ENCODE measurements at places on chromosomes 11 and 22.
A peak's percentile ranks its signal among the peaks of the same experiment; 100 is the strongest.

- DNase-seq, result peak; percentile 90
These were observed 2.1 kb downstream of the KMT2A start for GRCh38 chr11:118438314-118438931.

DNA sequence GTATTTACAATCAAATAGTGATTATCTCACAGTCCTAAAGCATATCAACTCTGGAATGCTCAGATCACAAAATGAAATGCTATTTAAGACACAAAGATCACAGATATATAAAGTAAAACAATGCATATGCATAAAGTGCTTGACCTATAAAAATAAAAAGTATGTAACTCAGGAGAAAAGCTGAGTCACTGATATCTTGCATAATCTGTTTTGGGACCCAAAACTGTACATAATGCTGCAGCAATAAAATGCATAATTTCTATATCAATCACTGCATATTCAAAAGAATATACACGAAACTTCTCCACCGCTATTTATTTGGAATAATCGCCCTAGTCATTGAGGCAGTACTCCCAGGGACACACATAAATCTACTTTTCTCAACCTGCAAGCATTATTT is 34.9 kb upstream of the GRIA4 start:
- DNase-seq, result no peak

DNA sequence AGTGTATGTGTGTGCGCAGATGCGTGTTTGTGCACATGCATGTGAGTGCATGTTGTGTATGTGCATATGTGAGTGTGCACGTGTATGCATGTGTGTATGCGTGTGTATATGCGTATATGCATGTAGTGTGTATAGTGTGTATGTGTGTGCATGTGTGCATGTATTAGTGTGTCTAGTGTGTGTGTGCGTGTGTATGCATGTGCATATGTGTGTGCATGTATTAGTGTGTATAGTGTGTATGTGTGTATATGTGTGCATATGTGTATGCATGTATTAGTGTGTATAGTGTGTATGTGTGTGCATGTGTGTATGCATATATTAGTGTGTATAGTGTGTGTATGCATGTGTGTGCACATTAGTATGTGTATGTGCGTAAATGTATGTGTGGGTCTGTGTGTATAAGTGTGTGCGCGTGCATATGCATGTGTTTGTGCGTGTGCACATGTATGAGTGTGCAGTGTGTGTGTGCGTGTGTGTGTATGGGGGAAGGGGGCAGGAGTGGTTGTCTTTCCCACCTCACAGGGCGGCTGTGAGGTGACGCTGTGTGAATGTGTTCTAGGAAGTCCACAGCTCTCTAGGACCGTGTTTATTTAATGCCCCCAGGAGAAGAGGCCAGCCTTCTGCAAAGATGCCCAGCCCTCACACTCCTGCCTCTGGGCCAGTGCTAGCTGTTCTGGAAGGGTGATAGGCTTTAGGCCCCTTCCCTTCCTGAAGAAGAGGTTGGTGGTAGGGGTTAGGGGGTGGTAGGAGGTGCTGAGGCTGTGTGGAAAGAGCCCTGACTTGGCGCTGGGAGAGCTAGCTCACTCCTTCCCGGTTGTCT is 114.6 kb downstream of the CEP164 start:
- DNase-seq, result no peak

- DNase-seq, result no peak
These were observed 1250.5 kb downstream of the BRD1 start for GRCh38 chr22:48577014-48577690.

DNA sequence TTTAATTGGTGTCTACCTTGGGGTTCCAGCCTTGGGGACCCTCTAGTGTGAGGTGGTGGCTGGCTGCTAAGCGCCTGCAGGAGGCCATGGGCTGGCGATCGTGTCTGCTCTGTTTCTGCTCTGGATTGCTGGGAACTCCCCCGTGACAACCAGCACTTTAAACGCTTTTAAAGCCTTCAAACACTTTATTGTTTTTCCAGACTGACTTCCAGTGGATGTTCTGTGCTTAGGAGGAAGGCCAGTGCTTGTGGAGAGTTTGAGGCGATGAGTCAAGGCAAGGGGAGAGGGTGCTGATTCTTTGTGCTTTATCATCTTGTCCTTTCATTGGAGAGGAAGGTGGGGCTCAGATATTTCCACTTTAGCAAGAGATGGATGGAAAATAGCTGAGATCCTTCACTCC is 81.6 kb downstream of the FLI1 start:
- DNase-seq, result no peak

DNA sequence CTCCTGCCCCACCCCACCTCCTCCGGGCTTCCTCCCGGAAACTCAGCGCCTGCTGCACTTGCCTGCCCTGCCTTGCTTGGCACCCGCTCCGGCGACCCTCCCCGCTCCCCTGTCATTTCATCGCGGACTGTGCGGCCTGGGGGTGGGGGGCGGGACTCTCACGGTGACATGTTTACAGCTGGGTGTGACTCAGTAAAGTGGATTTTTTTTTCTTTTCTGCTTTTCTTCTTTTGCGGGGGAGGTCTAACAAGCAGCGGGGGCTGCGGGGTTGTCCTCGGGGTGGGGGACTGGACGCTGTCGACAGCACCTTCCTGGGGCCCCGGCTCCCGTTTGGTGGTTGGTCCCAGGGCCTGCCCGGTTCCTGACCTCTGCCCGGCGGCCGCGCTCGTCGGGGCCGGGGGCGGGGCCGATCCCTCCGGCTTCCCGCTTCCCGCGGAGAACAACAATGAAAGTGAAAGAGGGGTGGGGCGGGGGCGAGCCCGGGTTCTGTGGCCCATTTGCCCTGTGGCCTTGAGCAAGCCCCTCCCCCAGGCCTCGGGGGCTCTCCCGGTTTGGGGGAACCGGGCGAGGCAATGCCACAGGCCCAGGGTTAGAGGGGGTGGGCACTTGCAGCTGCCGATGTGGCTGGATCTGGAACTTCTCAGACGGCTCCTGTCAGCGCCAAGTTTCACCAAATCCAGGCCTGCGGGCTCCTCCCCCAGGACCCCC is 975 bp upstream of the MDK start:
- peak; percentile 90 for DNase-seq

- DNase-seq, result peak; percentile 59
These were observed 4.4 kb upstream of the CNTF start for GRCh38 chr11:58617976-58618557.

- no peak for DNase-seq
These were observed 10.2 kb downstream of the PHF5A start for GRCh38 chr22:41458161-41458728.

DNA sequence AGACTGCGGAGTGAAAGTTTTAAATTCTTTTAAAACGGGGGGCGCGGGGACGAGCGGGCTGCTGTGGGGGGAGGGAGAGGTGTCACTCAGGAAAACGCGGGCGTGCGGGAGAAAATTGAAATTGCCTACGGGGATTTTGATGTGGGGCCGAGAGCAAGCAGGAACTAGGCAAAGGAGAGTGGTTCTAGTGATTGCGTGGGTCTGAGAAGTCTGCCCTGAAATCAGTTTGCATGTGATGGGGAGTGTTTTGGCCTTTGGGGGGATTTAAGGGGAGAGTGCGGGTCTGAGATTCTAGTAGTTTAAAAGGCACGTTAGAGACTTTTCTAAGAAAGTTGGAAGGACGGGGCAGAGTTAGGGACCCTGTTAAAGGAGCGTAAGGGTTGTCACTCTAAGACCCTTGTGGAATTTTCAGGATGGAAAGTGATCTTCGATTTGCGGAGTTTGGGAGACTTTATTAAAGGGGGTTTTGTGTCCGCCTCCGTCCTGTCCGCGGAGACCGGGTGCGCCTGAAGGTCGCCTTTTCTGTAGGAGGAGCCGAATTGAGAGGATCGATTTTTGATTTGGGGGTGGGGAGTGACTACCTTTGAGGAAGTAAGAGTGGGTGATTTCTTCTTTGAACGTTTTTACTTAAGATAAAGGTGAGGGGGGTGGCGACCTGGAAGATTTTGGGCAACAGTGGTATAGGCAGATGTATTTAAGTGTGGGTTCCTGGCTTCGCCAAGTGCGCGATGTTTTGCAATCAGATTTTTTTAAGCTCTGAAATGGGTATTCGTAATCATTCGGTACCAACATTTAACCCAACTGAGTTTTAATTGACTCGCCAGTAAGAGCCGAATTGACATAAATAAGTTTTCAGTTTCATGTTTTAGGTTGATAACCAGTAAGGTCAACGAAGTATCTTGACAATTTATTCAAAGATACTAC is 1.1 kb downstream of the EED start:
- peak; percentile 60 for DNase-seq

- DNase-seq, result no peak
These were observed 354.2 kb downstream of the TBC1D22A start for GRCh38 chr22:47116426-47117341.

DNA sequence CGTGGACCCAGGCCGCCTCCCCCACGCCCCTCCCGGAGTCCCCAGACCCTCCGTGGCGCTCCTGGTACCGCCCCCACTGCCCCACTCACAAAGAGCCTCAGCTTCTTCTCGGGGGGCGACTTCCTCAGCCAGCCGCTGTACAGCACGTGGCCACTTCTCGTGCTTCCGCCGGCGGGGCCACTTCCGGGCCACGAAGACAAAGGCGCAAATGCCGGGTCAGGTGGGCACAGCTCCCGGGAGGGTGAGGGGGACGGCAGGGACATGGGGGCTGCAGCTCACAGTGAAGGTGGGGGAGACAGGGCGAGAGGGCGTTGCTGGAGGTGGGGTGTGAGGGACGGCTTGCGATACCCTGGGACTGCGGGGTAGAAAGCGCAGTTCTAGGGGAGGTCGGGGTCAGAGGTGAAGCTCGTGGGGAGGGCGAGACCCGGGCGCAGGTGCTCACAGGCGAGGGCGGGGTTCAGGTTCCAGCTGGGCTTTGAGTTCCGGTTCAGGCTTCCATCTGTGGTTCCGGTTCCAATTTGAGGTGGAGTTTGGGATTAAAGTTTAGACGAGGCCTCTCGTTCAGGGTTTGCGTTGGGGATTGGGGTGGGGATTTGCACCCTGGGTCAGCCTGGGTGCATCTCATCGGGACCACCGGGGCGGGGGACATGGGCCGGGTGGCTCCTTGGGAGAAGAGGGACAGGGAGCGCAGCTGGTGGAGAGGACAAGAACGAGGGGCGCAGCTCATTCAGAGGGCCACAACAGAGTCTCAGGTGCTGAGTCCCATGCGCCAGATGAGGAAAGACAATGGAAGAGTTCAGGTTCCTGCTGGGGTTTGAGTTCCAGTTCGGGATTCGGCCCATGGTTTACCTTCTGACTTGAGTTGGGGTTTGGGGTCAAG is at the start of gene GAB4:
Gene GAB4 (minus strand): TSS at position 371 of the 880 bp plus-strand sequence. CDS start 108 bp downstream, at position 263.
- DNase-seq, result no peak

DNA sequence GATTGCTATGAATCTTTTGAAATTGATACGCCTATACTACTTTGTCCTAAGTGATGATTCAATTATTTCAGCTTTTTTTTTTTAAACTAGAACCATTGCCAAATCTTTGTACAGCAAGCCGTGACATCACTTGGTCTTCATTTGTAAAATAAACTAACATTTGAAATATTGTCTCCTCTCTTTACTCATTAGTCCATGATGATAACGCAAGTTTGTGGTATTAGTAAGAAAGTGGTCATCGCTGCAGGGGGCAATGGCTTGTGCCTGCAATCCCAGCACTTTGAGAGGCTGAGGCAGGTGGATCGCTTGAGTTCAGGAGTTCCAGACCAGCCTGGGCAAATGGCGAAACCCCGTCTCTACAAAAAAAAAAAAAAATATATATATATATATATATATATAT is 12.9 kb upstream of the ARHGAP42 start:
- DNase-seq, result no peak

DNA sequence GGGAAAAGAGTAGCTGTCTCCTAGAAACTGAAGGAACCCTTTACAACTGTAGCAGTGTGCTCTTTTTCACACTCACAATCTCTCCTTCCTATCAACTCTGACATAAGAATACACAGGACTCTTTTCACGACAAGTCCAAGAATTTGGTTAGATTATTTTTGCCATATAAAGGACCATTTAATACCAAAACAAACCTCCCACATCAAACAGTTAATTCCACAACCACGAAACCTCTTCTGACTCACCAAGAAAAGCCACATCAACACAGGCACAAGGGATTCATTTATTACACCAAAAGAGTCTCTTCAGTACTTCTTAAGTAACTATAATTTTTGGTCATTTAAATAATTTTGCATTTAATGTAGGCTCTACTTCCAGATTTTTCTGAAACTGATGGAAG is 222.6 kb upstream of the PITPNB start:
- DNase-seq, result no peak

DNA sequence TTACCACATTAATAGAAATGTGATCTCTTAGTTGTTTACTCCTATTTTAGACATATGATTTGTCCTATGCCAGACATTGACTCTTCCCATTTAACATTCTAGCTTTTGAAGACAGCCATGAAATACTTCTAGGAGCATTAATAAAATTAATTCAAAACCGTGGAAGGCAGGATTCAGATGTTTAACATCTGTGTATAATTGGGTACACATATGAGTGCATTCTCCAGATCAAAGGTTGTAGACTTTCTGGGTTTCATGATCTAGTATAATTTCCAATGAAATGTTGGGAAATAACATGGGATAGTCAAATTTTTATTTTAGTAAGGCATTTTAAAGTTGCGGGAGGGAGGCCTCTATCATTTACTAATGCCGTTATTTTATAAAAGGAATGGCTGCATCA is 35.2 kb upstream of the CCDC89 start:
- DNase-seq, result no peak

GRCh38 chr11:40285558-40285957 is 1173.9 kb downstream of the LRRC4C start:
- DNase-seq, result no peak

GRCh38 chr11:119626871-119627270 is 102.1 kb downstream of the NECTIN1 start:
- no peak for DNase-seq

GRCh38 chr11:30133281-30133680 is 97.5 kb upstream of the FSHB start:
- DNase-seq, result no peak

DNA sequence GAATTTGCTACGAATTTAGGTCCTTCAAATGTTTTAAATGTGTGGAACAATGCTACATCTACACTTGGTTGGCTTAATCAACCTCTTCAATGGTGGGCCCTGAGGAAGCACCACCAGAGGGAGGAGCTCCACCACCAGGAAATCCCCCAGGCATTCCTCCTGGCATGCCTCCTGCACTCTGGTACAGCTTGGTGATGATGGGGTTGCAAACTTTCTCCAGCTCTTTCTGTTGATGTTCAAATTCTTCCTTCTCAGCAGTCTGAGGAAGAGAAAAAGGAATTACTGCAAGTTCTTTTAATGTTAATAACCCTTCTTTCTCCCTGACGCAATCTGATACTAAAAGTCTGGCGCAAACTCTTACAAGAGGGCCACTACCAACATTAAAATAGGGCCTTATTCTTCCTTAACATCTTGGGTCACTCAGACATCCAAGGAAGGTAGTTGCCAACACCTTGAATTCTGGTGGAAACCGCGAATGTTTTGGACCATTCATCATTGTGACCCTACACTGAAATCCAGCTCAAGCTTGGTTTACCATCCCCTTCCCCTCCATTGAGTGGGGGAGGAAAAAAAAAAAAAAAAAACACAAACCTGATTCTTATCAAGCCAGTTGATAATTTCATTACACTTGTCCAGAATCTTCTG is 4.2 kb downstream of the HSPA8 start:
- DNase-seq, result no peak

DNA sequence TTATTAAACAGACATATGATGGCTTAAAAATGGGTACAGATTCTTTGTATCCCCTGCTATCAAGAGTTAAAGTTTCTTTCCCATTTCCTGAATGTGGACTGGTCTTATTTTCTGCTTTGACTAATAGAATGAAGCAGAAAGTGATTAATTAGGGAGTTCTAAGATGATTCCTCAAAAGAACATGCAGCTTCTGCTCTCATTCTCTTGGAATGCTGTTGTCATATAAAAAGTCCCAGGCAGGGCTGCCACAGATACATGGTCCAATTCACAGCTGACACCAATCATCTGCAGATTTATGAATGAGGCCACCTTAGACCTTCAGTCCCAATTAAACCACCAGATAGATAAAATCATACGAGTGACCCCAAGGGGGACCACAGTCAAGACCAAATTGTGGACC is 844.5 kb upstream of the RAG2 start:
- DNase-seq, result no peak

GRCh38 chr11:126277780-126278179 is 5.1 kb upstream of the TIRAP start:
- DNase-seq, result no peak

Data from mesendoderm (in vitro differentiated cells).